Gastrocnemius medialis (tissue), 4 donors: ENCODE measurements at places on chromosomes 1 and 21. TPM values are rescaled to one million over a fixed set of nuclear protein-coding genes. Genes with fewer than 3 reads are reported as not detected.

- no peak overlapping the region for H3K4me3 ChIP-seq
- no peaks in the 10 kb centered on the region for H3K36me3 ChIP-seq
- H3K4me1 ChIP-seq, result no peaks in the 10 kb centered on the region
- H3K27ac ChIP-seq, result no peak overlapping the region
- H3K27me3 ChIP-seq, result no peaks in the 10 kb centered on the region
Measured at GRCh38 chr1:205009670-205010069, 33.3 kb upstream of the CNTN2 start.

- no peaks in the 10 kb centered on the region for H3K36me3 ChIP-seq
- no peak for DNase-seq
- H3K27ac ChIP-seq, result no peak overlapping the region
- no peaks in the 10 kb centered on the region for H3K27me3 ChIP-seq
- H3K4me3 ChIP-seq, result no peak overlapping the region
Measured at GRCh38 chr1:79499541-79499940, 493.0 kb upstream of the ADGRL4 start.

GRCh38 chr1:163796394-163796821 is 474.7 kb downstream of the NUF2 start:
- H3K36me3 ChIP-seq, result no peaks in the 10 kb centered on the region
- no peaks in the 10 kb centered on the region for H3K4me1 ChIP-seq
- no peak overlapping the region for H3K27ac ChIP-seq
- H3K27me3 ChIP-seq, result no peaks in the 10 kb centered on the region

The OR2L3 gene
- not detected for total RNA-seq

DNA sequence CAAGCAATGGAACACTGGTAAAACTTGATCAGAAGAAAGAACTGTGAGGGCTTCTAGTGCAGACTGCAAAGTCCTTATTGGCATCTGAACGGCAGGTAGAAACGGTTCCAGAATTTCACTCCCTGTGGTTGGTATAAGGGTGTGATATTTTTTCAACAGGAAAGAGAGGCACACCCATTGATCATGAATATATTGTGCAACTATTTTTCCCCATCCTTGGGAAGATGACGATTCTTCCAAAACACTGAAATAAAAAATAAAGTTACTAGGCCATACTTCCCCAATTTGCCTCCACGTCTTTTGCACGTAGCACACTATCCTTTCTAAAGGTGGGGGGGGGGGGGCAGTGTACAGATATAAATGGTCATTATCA is 49.6 kb downstream of the TARBP1 start:
- no peak for DNase-seq
- no peak overlapping the region for H3K27ac ChIP-seq
- no peaks in the 10 kb centered on the region for H3K27me3 ChIP-seq
- no peaks in the 10 kb centered on the region for H3K4me1 ChIP-seq
- H3K4me3 ChIP-seq, result no peak overlapping the region

DNA sequence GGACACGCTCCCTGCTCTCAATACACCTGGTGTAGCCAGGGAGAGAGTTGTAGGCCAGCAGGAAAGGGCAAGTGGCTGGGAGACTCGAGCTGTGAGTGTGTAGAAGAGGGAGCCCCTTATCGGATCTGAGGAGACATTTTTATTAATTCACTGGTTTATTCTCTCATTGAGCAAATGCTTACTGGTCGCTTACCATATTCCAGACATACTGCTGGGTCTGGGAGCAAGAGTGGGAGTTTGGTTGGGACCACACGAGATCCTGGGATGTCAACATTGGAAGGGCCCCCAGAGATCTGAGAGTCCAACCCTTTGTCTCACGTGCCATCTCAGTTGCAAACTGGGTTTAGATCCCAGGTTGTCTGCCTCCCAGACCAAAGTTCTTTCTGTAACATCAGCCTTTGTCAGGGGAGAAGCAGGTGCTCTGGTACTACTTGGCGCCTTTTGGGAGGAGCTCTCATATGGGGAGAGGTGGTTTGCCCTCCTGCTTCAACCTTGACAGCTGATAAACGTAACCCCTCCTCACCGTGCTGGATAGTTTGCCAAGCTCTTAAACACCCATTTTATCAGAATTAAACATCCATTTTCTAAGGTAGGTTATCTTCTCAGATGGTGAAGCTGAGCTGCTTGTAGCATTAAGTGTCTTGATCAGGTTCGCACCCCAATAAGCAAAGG is 742 bp downstream of the TMEM222 start:
- peak overlapping the region; percentile 93 for H3K27ac ChIP-seq
- H3K4me3 ChIP-seq, result peak overlapping the region; percentile 100
- no peak for DNase-seq

DNA sequence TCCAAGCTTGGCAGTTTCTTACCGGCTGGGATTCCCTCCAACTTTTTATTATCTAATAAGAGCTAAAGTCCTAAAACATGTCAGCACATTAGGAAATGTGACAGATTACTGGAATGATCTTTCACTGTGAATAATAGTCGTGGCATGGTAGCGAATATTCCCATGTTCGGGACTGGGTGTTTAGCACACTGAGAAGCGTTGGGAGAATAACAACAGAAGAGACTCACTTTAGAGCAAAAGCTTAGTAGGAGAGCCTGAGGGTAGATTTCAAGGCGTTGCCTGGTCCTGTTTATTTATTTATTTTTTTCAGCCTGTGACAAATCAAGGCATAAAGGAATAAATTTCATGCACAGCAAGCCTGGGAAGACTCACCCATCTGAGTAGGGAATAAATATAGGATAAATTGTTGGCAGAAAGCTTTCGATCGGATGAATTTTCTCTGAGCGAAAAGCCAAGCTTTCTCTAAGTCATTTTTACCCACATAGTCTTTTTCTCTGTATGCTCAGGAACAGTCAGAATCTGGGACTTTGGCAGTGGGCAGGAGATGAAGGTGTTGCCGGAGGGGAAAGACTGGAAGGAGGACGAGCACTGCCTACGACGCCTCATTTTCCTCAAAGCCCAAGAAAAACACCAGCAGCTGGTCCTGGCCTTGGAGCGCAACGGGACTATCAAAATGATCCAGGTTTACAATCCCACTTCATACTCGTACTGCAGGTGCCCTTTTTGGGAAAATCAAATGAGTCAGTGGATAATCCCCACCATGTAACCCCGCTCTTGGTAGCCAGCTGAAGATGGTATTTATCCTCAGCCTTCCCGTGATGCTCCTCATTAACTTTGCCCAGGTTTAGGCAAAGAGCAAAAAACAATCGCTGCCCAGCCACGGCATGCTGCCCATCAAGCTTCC is 97.2 kb downstream of the WDR64 start:
- DNase-seq, result no peak
- H3K27ac ChIP-seq, result no peak overlapping the region
- H3K4me3 ChIP-seq, result peak overlapping the region; percentile 19
- H3K4me1 ChIP-seq, result no peaks in the 10 kb centered on the region
- H3K27me3 ChIP-seq, result no peaks in the 10 kb centered on the region
- no peaks in the 10 kb centered on the region for H3K36me3 ChIP-seq

- no peaks in the 10 kb centered on the region for H3K36me3 ChIP-seq
- no peaks in the 10 kb centered on the region for H3K4me1 ChIP-seq
- no peak for DNase-seq
- H3K27ac ChIP-seq, result no peak overlapping the region
- no peaks in the 10 kb centered on the region for H3K27me3 ChIP-seq
Measured at GRCh38 chr1:38758820-38759219, 100.8 kb downstream of the RRAGC start.

DNA sequence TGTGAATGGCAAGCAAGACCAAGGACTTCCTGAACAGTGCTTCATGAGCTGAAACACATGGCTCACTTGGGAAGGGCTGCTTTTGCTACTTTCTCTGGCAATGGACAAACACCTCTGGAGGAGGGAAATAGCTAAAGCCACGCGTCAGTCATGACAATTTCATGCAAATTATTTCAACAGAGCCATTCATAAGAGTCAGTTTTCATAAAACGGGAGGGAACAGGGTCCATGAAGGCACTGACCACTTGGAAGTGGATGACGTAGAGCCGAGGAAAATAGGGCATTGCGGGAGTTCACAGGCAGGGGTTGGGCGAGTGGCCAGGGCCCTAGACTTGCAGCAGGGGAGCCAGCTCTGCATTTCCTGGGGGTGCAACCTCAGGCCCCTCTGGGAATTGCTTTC is 43.9 kb downstream of the SDC3 start:
- no peaks in the 10 kb centered on the region for H3K36me3 ChIP-seq
- no peak for DNase-seq
- no peaks in the 10 kb centered on the region for H3K27me3 ChIP-seq
- no peaks in the 10 kb centered on the region for H3K4me1 ChIP-seq

The FAM72D gene
- not detected for total RNA-seq

GRCh38 chr1:47432071-47433036 is 5.5 kb upstream of the FOXD2 start:
- no peaks in the 10 kb centered on the region for H3K36me3 ChIP-seq
- H3K27me3 ChIP-seq, result peaks cover 63% of the 10 kb centered on the region
- no peak overlapping the region for H3K27ac ChIP-seq
- DNase-seq, result peak; percentile 45
- peaks cover 8% of the 10 kb centered on the region for H3K4me1 ChIP-seq

DNA sequence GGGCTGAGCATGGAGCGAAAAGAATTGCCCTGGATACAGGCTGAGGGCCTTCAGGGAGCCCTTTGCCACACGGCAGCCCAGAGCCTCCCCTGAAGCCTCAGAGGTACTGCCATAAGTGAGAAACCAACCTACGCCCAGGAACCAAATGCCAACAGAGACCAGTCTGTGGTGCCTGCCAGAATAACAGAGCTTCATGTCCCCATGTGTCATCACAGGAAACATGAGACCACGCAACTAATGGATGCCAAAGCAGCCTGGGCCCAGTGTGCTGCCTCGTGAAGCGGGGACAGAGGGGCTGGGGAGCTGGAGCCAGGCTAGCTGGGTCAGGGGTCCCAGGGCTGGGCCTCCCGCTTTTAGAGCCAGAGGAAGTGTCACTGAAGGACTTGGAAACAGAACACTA is 18.7 kb upstream of the STUM start:
- peak; percentile 74 for DNase-seq
- H3K27me3 ChIP-seq, result no peaks in the 10 kb centered on the region
- no peaks in the 10 kb centered on the region for H3K36me3 ChIP-seq
- peak overlapping the region; percentile 84 for H3K27ac ChIP-seq
- no peak overlapping the region for H3K4me3 ChIP-seq

The ILDR2 gene
- total RNA-seq, result 0.47 TPM

DNA sequence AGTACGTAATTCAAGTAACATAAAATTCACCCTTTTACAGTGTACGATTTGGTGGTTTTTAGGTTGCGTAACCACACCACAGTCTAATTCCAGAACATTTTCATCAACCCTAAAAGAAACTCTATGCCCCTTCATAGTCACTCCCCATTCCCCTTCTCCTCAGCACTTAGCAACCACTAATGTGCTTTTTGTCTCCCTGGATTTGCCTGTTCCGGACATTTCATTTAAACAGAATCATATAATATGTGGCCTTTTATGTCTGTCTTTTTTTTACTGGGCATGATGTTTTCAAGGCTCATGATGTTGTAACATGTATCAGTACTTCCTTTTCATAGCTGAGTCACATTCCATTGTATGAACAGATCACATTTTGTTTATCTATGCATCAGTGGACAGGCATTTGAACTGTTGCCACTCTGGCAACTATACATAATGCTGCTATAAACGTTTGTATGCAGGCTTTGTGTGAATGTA is 20.8 kb downstream of the OBSCN start:
- H3K4me3 ChIP-seq, result no peak overlapping the region
- no peaks in the 10 kb centered on the region for H3K27me3 ChIP-seq
- H3K27ac ChIP-seq, result peak overlapping the region; percentile 97
- no peak for DNase-seq
